Muscle of arm (tissue), 14 donors: ENCODE measurements at places on chromosomes 5 and 9. TPM values are rescaled to one million over a fixed set of nuclear protein-coding genes. Genes with fewer than 3 reads are reported as not detected.

CAAP1 gene
- 18.7 TPM for polyA plus RNA-seq

LCN9 gene
- not detected for polyA plus RNA-seq

SLC4A9 gene
- polyA plus RNA-seq = not detected

SLCO6A1 gene
- 0.78 TPM for polyA plus RNA-seq
